ENCODE measurements at places on chromosomes 6 and 20. TPM values are rescaled to one million over a fixed set of nuclear protein-coding genes. Genes with fewer than 3 reads are reported as not detected.

DNA sequence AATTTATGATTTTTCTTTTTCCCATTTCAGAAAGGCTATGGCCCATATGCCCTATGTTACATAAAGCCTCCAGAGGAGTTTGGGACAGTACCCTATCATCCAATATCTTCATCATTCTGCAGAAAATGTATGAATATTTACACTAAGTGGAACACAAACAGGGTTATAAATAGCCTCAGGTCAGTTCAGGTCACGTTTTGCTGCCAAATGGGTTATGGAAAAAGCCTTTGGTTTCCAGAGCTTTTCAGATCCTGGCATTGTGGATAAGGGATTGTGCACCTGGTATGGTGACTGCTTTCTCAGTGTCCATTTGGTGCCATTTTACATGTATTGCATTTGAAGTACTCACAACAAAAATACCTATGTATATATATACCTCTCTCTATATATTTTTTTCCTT lies 29.4 kb downstream of the UTRN start:
- DNase-seq: no peak

- DNase-seq: no peak
Measured at GRCh38 chr6:144786825-144787224, 501.7 kb downstream of the UTRN start.

WFDC5 gene
- polyA plus RNA-seq: not detected

CST2 gene
- not detected for polyA plus RNA-seq

UBD gene
- 0.70 TPM for polyA plus RNA-seq
